ENCODE measurements at places on chromosomes 6 and 20.

GRCh38 chr6:104472021-104472901 lies 387.5 kb downstream of the HACE1 start:
- DNase-seq: no peak

- no peak for DNase-seq
Observed at GRCh38 chr6:72589096-72589495, 32.8 kb upstream of the KCNQ5 start.

- DNase-seq: no peak
Observed at GRCh38 chr6:35280903-35281302, 16.7 kb upstream of the DEF6 start.

DNA sequence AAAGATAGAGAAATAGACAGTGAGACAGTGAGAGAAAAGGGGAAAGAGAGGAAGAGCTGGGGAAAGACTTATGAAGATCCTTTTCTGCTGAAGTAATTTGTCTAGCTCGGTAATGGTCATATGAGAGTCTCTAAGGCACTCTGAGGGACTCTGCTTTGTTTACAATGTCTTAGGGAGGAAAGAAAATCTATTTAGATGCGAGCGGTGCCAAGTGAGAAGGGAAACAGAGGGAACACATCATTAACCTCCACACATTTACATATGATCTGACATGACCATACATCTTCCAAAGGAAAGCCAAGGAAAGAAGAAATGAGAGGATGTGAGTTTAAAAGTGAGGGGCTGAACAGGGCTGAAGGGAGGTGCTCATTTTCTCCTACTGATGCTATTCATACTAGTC lies 862.3 kb upstream of the CITED2 start:
- no peak for DNase-seq

- no peak for DNase-seq
Observed at GRCh38 chr6:145967549-145967948, 3.4 kb upstream of the SHPRH start.

GRCh38 chr20:10857352-10858070 lies 183.7 kb upstream of the JAG1 start:
- no peak for DNase-seq

Data from NCI-H1048 (cell line).